ENCODE measurements at places on chromosomes 7 and 10. TPM values are rescaled to one million over a fixed set of nuclear protein-coding genes. Genes with fewer than 3 reads are reported as not detected.

CHRM2 gene
- 0.09 TPM for polyA plus RNA-seq

PON1 gene
- 0.47 TPM for polyA plus RNA-seq

IFIT1B gene
- 0.53 TPM for polyA plus RNA-seq

TMEM229A gene
- polyA plus RNA-seq = not detected

C10orf105 gene
- 0.06 TPM for polyA plus RNA-seq

OGDHL gene
- polyA plus RNA-seq = 0.66 TPM

CCT6A gene
- 151 TPM for polyA plus RNA-seq

OR2A14 gene
- polyA plus RNA-seq = not detected

HOXA10 gene
- polyA plus RNA-seq = 23.8 TPM

HYAL4 gene
- polyA plus RNA-seq = 0.05 TPM

IMPDH1 gene
- 20.5 TPM for polyA plus RNA-seq

NCF1 gene
- 2.2 TPM for polyA plus RNA-seq

SYT15 gene
- polyA plus RNA-seq = 5.2 TPM

MYO1G gene
- polyA plus RNA-seq = 0.77 TPM

UBE2D1 gene
- polyA plus RNA-seq = 14.0 TPM

MRPS16 gene
- polyA plus RNA-seq = 67.4 TPM

Measured in forelimb muscle (tissue), 1 donor.